Adrenal gland (tissue), 19 donors: ENCODE measurements at places on chromosomes 6 and 20.
A peak's percentile ranks its signal among the peaks of the same experiment; 100 is the strongest.

- DNase-seq: no peak
Measured at GRCh38 chr6:100271625-100272024, 193.1 kb downstream of the SIM1 start.

DNA sequence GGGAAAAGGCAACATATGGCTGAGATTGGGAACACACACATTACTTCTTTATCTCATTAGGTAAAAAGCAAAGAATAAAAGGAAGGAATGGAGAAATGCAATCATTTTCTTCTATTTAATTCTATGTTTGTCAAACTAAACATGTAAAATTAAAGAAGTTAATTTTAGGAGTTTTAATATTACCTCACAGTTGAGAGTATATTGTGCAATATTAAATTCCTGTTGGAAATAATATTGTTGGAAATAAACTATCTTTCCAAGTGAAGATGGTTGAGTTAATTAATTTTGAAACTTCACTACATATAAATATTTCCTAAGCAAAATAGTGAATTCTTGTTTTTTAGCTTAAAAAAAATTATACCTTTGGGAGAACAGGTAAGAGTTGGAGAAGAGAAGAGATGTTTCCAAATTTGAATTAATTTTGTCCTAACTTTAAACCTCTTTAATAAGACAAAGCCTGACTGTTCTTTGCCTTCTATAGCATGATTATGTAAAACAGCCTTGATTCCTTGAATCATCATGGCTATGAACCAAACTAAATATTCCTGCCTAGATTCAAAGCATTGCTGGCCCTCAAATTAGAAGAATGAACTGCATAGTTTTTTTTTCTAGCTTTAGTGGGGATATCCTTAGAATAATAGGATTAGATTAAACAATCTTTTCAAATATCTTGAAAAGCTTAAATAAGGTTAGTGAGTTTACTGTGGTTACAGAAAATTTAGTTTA lies 1349.1 kb upstream of the ADGRB3 start:
- no peak for DNase-seq

DNA sequence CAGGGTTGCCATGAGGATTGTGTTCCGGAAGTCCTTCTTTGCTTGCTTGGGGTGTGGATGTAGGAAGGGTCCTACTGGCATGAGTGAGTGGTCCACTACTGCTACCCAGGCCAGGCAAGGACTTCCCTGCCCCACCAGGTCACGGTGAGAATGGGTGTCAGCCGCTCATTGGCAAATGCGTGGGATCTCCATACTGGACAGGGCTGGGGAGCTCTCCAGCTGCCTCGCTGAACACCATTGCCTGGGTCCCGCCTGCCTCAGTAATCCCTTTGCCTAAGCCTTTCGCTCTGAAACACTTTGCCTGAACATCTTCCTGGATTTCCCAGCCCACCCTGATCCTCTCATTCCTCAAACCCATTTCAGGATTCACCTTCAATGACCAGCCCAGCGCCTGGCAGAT lies 59.5 kb downstream of the CTCFL start:
- DNase-seq: no peak

GRCh38 chr6:75396005-75396800 lies 97.4 kb downstream of the FILIP1 start:
- no peak for DNase-seq

DNA sequence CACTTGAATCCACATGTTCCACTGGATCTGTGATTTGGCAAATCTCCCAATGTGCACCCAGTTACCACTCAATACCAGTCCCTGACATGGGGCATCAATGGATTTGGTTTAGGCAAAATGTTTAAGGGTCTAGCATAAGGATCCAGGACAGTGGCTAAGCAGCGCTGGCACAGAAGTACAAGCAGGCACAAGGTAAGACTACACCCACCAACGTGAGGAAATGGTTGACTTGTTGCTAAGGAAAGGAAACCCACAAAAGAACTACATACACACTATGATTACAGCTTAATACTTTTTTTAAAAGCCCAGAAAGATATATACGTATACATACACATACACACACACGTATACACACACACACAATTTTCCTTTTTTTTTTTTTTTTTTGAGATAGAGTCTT lies 79.0 kb downstream of the DNAAF9 start:
- no peak for DNase-seq

DNA sequence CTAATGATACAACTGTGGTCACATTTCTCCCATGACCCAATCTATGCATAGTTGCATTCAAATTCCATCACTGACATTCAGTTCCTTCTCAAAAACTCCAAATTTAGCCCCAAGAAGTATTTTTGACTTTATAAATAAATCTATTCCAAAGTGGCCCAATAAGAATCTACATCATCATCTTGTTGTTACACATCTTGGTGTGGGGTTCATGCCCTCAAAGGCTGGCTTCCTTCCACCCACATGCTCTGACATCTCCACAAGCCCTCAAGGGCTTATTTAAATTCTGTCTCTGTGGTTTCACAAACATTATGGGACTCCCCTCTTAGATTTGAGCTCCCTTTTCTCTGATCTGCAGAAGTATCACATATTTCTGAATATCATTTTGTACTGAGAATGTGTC lies 585.3 kb upstream of the BTBD3 start:
- no peak for DNase-seq

DNA sequence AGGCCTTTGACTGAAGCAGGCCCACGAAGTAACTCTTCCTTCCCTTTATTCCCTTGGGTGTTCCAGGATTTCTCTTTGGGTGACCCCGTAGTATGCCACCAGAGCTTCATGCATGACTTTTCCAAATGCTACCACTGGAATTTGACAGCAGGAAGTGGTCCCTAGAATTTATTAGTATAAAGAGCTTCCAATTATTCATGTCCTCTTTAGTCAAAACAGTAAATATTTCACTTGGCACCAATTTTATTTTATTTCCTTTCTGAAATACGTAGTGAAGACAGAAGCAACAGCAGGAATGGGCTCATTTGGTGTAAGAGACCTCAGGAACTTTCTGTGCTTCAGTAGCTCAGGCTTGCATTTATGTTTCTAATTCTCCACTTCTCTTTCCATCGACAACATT lies 151.3 kb downstream of the LCA5 start:
- no peak for DNase-seq

DNA sequence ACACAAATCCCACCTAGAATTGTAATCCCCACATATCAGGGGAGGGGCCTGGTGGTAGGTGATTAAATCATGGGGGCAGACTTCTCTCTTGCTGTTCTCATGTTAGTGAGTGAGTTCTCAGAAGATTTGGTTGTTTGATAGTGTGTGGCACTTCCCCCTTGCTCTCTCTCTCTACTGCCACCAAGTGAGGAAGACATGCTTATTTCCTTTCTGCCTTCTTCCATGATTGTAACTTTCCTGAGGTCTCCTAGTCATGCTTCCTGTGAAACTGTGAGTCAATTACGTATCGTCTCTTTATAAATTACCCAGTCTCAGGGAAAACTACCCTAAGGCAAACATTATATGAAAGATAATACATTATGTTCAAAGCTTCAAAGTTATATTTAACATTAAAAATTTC lies 1297.5 kb upstream of the CITED2 start:
- DNase-seq: no peak

DNA sequence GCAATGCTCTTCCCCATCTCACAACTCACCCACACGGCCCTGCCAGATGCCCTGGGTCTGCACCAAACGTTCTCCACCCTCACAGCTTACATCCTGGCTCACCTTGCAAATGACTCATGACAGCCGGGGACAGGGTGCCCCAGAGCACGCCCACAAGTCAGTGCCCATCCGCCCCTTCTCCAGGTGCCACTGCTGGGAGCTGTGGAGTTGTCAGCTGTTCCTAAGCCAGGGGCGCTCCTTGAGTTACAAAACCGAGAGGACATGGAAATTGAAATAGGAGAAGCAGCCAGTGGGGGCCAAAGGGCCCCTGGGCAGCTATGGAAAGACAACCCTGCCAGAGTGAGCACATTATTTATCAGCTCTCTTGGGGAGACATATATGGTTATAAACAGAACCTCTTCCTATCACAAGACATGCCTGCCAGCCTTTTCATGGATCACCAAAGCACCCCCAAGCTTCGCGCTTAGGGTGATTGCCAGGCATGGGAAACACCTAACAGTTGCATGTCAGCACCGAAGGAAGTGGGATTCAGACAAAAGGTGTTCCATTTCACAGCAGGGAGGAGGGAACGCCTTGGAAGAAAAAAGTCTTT lies 236.8 kb downstream of the LY86 start:
- peak; percentile 16 for DNase-seq

DNA sequence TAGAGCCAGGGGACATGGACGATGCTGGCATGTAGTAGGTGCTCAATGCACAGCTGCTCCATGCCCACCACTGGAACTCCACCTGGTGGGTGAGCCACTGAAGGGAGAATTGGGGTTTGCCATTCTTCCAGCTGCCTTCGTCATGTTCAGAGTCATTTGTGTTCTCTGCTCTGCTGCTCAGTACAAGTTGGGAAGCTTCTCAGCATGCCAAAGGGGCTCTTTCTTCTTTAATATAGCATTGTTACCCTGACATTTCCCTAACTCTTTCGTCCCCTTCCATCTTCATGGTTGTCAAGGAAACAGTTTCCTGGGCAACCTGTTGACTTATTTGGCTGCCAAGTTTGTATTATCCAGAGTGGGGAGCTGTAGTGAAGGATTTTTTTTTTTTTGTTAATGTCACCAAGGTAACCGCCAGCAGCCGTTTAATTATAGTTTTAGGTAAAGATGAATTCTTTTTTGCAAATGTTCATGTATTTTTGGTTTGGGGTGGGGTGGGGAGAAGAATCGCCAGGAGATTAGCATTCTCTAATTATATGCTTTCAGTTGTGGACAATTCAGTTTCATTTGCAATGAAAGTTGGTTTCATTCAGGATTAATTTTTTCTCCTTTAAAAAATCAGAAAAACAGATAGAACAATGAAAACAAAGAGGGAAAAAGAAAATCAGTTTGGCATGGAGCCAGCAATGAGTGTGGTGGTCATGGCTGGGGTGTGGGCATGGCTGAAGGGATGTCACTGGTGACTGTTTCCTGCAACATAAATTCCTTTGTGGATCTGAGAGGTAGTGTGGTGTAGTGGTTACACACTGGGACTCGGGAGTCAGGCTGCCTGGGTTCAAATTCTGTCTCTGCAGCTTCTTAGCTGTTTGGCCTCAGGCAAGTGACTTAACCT lies 73.0 kb upstream of the KCNG1 start:
- DNase-seq: no peak

- no peak for DNase-seq
Measured at GRCh38 chr20:58868795-58869194, 16.3 kb downstream of the GNAS start.

DNA sequence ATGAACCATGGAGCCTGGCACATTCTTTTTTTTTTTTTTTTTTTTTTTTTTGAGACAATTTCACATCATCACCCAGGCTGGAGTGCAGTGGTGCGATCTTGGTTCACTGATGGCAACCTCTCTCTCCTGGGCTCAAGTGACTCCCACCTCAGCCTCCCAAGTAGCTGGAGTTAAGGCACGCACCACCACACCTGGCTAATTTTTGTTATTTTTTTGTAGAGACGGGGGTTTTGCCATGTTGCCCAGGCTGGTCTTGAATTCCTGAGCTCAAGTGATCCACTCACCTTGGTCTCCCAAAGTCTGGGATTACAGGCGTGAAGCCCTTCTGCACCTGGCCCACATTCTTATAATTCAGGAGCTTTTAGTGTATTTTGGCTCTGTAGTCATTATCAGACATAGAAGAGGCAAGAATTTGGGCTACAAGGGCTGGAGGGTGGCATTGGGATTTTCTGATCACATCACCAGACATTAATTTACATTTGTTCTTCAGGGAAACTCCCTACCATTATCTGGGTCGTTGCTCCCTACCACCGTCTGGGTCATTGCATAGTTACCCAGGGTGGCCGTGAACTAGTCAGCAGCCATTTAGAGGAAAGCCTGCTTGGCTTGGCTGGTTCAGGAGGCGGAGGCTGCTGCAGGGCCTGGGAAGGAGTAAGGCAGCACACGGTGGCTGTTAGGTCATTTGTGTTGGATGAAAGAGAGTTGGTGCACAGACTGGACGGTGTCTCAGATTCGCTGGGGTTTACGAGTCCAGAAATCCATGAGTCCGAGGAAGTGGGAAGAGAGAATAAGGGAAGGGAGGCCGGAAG lies 17.6 kb downstream of the ARID1B start:
- DNase-seq: peak; percentile 36

DNA sequence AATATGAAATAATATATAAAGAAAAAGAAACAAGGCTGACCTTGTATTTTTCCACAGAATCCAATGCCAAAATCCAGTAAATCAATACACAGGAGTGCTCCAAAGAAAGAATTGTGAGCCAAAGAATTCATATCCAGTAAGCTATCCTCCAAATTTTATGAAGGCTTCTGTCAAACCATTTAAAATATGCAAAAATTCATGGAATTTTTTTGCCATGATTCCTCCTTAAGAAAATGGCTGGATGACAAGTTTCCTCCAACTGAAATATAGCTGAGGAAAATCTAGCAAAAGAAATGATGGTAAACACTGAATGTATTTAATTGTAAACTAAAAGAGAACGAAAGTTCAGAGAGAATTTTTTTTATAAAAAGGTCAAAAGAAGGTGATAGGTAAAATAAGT lies 290.3 kb downstream of the UBE3D start:
- DNase-seq: no peak

GRCh38 chr6:157224178-157224950 lies 99.0 kb downstream of the TMEM242 start:
- DNase-seq: no peak

- no peak for DNase-seq
Measured at GRCh38 chr6:163670336-163670735, 255.8 kb downstream of the QKI start.

GRCh38 chr20:57076152-57076652 lies 190.2 kb downstream of the BMP7 start:
- peak; percentile 30 for DNase-seq

- DNase-seq: no peak
Measured at GRCh38 chr6:108576709-108577108, 16.0 kb downstream of the FOXO3 start.

GRCh38 chr20:1538655-1539054 lies 18.9 kb downstream of the SIRPD start:
- DNase-seq: no peak

DNA sequence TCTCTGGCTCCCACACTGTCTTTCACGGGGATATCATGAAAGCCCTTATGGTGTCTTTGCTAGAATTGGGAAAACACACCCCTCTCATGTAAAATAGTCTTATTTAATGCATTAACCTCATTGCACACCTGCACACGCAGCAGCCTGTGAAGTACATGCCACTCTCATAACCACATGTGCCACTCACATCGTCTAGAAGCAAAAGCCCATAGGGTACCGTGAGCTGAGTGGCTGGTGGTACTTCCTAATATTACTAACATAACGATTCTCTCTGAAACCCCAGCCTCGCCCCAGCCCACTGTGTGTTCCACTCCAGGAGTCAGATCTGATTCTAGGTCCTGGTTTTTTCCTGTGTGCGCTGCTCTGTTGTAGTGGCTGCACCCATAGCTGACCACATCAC lies 9.5 kb upstream of the TMEM242 start:
- DNase-seq: no peak
